ENCODE measurements at places on chromosomes 7 and 10. TPM values are rescaled to one million over a fixed set of nuclear protein-coding genes. Genes with fewer than 3 reads are reported as not detected.

CFAP70 gene
- total RNA-seq, result 0.86 TPM

GATA3 gene
- not detected for total RNA-seq

STEAP1 gene
- not detected for total RNA-seq

MYH16 gene
- total RNA-seq, result not detected

CROT gene
- total RNA-seq, result 11.0 TPM

TMEM196 gene
- not detected for total RNA-seq

CNNM1 gene
- 0.24 TPM for total RNA-seq

COL26A1 gene
- 128 TPM for total RNA-seq

SNCG gene
- total RNA-seq, result not detected

NRP1 gene
- 208 TPM for total RNA-seq

INSYN2A gene
- 4.6 TPM for total RNA-seq

NDUFB2 gene
- total RNA-seq, result 184 TPM

DLX6 gene
- total RNA-seq, result 0.94 TPM

WEE2 gene
- total RNA-seq, result not detected

ASB10 gene
- not detected for total RNA-seq

HTR7 gene
- 0.26 TPM for total RNA-seq

INPP5F gene
- total RNA-seq, result 38.6 TPM

ANKRD1 gene
- total RNA-seq, result 4.9 TPM

SLC13A4 gene
- 0.81 TPM for total RNA-seq

COL28A1 gene
- total RNA-seq, result 1.1 TPM

SPDYE2 gene
- total RNA-seq, result not detected

AKR1C3 gene
- total RNA-seq, result 0.89 TPM

PAXIP1 gene
- total RNA-seq, result 12.5 TPM

CHRM2 gene
- 30.0 TPM for total RNA-seq

GARIN1A gene
- total RNA-seq, result 3.9 TPM

TMEM270 gene
- total RNA-seq, result not detected

TFEC gene
- total RNA-seq, result not detected

CYP2W1 gene
- total RNA-seq, result not detected

ZNF239 gene
- total RNA-seq, result 3.7 TPM

UNC5B gene
- total RNA-seq, result 13.0 TPM

PON3 gene
- not detected for total RNA-seq

NPSR1 gene
- total RNA-seq, result not detected

ABCB1 gene
- total RNA-seq, result not detected

GSTO1 gene
- total RNA-seq, result 71.8 TPM

HABP2 gene
- 0.18 TPM for total RNA-seq

ZCCHC24 gene
- total RNA-seq, result 88.3 TPM

ATP5F1C gene
- 133 TPM for total RNA-seq

TUBAL3 gene
- total RNA-seq, result not detected

FBXL13 gene
- total RNA-seq, result 0.83 TPM

ZNF775 gene
- total RNA-seq, result 5.9 TPM

MYOF gene
- 470 TPM for total RNA-seq

TBXAS1 gene
- total RNA-seq, result 3.5 TPM

SPDYE9 gene
- not detected for total RNA-seq

LIPF gene
- not detected for total RNA-seq

AGAP9 gene
- total RNA-seq, result 13.1 TPM

ANK3 gene
- 22.0 TPM for total RNA-seq

SPDYE6 gene
- total RNA-seq, result not detected

ITIH5 gene
- 0.39 TPM for total RNA-seq
